Activated naive CD8-positive, alpha-beta T cell treated with anti-CD3 and anti-CD28 coated beads, Interleukin-2, amount 50 U/mL, for 16 hours (primary cell): ENCODE measurements at places on chromosomes 16 and 17.

DNA sequence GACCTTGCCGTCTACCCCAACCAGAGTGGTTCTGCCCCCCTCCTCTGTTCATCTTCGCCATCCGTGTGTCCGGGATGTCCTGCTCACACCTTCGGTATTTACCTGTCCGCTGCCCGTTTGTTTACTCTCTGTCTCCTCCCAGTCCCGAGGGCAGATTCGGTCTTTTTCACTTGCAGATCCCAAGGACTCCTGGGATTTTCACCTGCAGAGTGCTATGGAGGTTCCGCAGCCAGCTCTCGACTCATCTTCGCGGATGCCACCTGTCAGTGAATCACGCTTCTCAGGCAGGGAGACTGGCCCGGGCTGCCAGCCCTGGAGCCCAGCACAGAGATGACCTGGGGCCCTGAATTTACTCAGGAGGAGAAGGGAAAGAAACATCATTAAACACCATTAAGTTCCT, 8.1 kb downstream of the CRISPLD2 start:
- no peak for DNase-seq

GRCh38 chr16:85105475-85105874, 6.8 kb downstream of the CIBAR2 start:
- DNase-seq: no peak

DNA sequence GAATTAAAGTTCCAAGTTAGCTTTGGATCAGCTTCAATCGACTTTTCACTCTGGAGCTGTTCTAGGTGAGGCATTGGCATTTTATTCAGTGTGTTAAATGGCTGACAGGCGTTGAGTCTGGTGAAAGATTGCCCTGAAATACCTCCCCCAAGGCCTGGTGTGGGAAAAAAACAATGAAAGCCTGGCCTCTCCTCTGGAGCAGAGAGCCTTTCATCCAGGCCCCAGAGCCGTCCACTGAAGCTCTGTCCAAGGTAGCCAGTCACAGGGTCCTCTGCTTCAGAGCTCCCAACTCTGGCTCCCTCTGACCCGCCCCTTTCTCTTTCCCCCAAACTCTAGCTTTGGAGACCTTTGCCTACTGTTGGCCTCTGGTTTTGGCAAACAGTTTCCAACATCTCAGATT, 123.6 kb upstream of the CRHR1 start:
- no peak for DNase-seq

GRCh38 chr16:47713225-47713595, 252.1 kb downstream of the PHKB start:
- no peak for DNase-seq

DNA sequence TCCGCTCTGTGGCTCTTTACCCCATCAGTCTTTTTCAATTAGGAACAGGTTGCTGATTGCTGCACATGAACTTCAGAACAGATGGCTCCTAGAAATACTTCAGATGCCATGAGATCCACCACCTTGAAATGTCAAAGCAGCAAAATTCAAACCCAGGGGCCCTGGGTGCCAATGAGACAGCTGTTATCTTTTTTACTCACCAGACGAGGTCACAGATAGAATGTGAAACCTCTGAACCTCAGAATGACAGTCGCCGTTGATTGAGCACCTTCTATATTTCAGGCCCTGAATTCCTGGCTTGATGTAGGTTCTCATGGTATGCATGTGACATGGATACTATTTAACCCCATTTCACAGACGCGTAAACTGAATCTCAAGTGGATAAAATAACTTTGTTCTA, 63.0 kb downstream of the MAF start:
- no peak for DNase-seq

DNA sequence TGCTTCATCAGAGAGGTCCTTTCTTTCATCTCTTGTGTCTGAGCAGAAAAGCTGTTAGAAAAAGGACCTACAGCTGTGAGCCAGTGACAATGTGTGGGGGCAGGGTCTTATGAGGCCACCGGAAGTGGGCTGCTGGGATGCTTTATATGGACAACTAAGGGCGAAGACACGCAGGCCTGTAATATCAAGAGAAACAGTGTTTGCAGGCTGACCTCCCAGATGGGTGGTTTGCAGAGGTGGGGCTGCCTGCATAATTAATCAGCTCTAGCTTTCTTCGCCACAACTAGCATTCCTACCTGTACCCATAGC, 30.4 kb upstream of the SALL1 start:
- DNase-seq: no peak

DNA sequence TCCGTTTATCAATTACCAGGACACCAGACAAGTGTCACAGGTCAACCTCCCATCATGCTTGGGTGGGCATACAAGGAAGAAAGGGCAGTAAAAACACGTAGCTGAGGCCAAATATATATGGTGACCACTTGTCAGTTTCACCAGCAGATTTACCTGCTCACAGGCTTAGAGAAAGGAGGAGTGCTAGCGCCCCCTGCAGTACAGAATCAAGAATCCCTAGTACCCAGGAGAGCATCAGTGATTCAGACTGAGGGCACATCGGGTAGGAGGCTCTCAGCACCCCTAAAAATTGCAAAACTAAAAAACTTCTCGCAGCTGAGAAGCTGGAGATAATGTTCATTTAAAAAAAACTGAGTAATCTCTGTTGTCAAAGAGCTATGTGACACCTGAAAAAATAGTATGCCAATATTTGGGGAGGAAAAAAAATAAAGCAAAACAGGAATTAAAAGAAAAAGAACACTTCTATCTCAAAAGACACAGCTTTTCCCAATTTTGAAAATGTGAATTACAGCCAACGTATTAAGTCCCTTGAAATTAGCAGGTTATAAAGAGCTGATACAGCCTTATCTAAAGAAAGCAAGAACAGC, 21.2 kb upstream of the MON1B start:
- DNase-seq: no peak
